ENCODE measurements at places on chromosomes 7 and 10.

DNA sequence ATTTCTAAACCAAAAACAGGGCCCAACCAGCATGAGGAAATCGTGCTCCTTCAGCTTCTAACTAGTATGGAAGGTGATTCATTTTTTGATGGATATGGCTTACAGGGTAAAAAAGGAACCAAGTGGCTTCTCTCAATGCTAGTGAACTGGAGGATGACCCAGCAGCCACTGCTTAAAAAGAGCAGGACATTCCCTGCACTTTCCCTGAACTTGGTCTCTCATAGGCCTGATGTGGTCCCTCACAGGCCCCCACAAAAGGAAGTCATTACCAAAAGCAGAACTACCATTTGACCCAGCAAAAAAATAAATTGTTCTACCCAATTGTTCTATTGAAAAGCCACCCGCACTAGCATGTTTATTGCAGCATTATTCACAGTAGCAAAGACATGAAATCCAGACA is 188.8 kb downstream of the CALN1 start:
- no peak for DNase-seq

DNA sequence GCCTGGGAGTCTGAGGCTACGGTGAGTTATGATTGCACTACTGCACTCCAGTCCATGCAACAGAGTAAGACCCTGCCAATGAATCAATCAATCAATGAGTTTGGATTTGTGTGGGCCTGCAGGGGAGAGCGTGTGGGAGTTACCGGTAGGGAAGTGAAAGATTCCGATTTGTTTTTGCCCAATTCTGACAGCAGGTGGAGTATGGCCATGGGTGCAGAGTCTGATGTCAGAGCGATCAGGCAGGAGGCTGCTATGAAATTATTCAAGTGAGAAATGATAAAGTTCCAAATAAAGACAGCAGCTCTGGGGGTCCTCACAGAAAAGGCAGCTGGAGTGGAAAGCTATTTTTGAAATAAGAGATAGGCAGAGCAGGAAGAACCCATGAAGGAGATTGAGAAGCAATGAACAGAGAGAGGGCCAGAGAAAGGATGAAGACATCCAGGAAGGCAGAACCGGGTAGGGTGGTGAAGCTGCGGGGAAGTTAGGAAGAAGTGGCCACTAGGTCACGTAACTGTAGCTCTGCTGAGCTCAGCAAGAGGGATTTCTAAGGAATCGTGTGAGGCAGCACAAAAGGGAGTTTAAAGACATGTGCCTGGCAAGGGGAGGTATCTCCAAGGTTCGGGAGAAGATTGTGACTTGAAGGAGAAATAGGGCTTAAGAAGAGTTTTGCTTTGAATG is 93.7 kb upstream of the NMT2 start:
- DNase-seq = no peak

DNA sequence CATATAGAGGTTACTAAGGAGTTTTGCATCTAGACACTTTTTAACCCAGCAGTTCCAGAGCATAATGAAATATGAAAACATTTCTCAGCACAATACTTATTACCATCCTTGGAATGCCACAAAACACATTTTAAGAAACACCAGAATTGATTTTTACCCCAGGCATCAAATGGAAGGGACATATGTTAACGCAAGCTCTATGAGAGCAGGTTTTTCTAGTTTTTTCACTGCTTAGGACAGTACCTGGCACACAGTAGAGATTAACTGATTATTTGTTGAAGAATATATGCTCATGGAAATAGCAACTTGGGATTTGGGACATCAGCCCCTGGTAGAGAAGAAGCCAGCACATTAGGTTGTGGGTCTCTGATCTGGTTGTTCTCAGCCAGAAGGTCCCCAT is 67.0 kb upstream of the ARID5B start:
- no peak for DNase-seq

GRCh38 chr7:152000191-152000590 is 25.3 kb upstream of the GALNT11 start:
- no peak for DNase-seq

DNA sequence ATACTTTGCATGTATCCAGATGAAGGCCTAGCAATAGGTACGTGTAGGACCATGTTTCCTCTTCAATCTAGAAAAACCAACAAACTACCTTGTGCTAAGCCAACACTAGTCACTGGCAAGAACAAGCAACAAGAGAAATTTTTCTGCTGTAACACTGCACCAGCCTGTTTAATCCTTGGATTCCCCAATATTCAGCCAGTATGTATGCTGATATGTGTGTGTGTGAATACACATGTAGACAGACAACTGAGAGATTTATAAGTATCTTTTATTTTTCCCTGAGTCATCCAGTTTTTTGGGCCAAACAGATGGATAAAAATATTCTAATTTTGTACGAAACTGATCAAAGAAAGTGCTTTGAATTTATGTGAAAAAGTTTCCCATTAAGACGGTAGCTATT is 26.2 kb downstream of the GLI3 start:
- no peak for DNase-seq

DNA sequence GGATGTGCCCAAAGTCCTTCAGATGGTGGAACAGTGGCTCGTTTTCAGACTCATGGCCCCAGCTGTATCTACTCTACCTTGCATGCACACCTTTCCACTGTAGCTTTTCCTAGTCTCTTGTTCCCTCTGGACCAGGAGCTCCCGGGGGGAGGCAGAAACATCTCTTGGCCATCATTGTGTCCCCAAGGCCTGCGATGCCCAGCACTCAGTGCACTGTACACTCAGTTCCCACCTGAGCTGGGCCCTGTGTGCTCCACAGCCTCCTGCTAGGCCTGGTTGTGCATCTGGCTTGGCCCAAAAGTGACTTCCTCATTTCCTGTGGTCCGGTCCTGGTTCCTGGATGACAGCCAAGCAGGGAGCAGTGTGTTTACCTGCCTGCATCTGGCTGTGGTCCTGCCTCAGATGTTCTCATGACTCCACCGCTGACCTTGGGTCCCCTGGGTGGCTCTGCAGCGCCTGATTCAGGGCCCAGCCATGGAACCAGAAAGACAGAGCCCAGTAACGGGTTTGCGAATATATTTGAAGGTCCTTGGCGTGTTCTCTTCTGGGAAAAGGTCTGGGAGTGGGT is 9.9 kb upstream of the DOCK1 start:
- DNase-seq = no peak
